ENCODE measurements at places on chromosomes 5 and 9.
A peak's percentile ranks its signal among the peaks of the same experiment; 100 is the strongest.

GRCh38 chr5:151137067-151137825 lies 20.3 kb downstream of the ANXA6 start:
- peaks cover 80% of the 10 kb centered on the region for H3K36me3 ChIP-seq
- DNase-seq: no peak
- no peak overlapping the region for H3K27ac ChIP-seq
- peaks cover 11% of the 10 kb centered on the region for H3K4me1 ChIP-seq
- H3K27me3 ChIP-seq: no peaks in the 10 kb centered on the region
- no peak overlapping the region for H3K4me3 ChIP-seq

- no peaks in the 10 kb centered on the region for H3K36me3 ChIP-seq
- H3K27me3 ChIP-seq: no peaks in the 10 kb centered on the region
- H3K4me1 ChIP-seq: peaks cover 26% of the 10 kb centered on the region
- H3K4me3 ChIP-seq: no peak overlapping the region
These were observed 22.6 kb downstream of the MYO10 start for GRCh38 chr5:16913187-16914107.

GRCh38 chr5:68436686-68437520 lies 221.3 kb downstream of the PIK3R1 start:
- no peak overlapping the region for H3K27ac ChIP-seq
- H3K27me3 ChIP-seq: no peaks in the 10 kb centered on the region

- no peaks in the 10 kb centered on the region for H3K4me1 ChIP-seq
- no peak overlapping the region for H3K4me3 ChIP-seq
- peaks cover 54% of the 10 kb centered on the region for H3K36me3 ChIP-seq
- no peak for DNase-seq
- H3K27ac ChIP-seq: no peak overlapping the region
These were observed 152.0 kb downstream of the DOCK8 start for GRCh38 chr9:366620-367019.

DNA sequence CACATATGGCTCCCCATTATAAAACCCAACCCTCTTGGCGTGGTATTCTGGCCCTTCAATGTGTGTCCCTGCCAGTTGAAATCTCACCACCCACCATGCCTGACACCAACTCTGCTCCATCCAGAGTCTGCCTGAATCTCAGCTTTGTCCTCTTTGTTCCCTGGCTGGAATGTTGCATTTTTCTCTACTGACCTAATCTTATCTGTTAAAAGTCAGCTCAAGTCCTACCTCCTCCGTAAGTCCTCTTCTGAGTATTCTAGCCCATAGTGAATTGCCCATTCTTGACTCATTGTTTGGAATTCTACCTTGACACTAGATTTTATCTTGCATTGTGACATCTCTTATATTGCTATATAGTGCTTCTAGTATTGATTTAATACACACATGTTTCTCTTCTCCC lies 207.1 kb upstream of the VLDLR start:
- H3K4me3 ChIP-seq: no peak overlapping the region
- no peaks in the 10 kb centered on the region for H3K27me3 ChIP-seq
- H3K27ac ChIP-seq: no peak overlapping the region
- no peaks in the 10 kb centered on the region for H3K4me1 ChIP-seq

GRCh38 chr9:70485273-70485858 lies 70.9 kb upstream of the KLF9 start:
- peak overlapping the region; percentile 64 for H3K27ac ChIP-seq
- H3K36me3 ChIP-seq: no peaks in the 10 kb centered on the region
- H3K27me3 ChIP-seq: no peaks in the 10 kb centered on the region
- DNase-seq: no peak
- peaks cover 52% of the 10 kb centered on the region for H3K4me1 ChIP-seq

- no peak for DNase-seq
- H3K36me3 ChIP-seq: no peaks in the 10 kb centered on the region
- no peaks in the 10 kb centered on the region for H3K27me3 ChIP-seq
- H3K4me1 ChIP-seq: peaks cover 13% of the 10 kb centered on the region
- no peak overlapping the region for H3K27ac ChIP-seq
- H3K4me3 ChIP-seq: no peak overlapping the region
These were observed 212.3 kb downstream of the ENC1 start for GRCh38 chr5:74428275-74428674.

- no peak overlapping the region for H3K27ac ChIP-seq
- H3K4me3 ChIP-seq: no peak overlapping the region
- DNase-seq: no peak
- no peaks in the 10 kb centered on the region for H3K36me3 ChIP-seq
- H3K4me1 ChIP-seq: no peaks in the 10 kb centered on the region
These were observed 471.8 kb upstream of the ACO1 start for GRCh38 chr9:31912636-31913035.
